SK-MEL-5 (cell line): ENCODE measurements at places on chromosomes 4 and X.
A peak's percentile ranks its signal among the peaks of the same experiment; 100 is the strongest.

DNA sequence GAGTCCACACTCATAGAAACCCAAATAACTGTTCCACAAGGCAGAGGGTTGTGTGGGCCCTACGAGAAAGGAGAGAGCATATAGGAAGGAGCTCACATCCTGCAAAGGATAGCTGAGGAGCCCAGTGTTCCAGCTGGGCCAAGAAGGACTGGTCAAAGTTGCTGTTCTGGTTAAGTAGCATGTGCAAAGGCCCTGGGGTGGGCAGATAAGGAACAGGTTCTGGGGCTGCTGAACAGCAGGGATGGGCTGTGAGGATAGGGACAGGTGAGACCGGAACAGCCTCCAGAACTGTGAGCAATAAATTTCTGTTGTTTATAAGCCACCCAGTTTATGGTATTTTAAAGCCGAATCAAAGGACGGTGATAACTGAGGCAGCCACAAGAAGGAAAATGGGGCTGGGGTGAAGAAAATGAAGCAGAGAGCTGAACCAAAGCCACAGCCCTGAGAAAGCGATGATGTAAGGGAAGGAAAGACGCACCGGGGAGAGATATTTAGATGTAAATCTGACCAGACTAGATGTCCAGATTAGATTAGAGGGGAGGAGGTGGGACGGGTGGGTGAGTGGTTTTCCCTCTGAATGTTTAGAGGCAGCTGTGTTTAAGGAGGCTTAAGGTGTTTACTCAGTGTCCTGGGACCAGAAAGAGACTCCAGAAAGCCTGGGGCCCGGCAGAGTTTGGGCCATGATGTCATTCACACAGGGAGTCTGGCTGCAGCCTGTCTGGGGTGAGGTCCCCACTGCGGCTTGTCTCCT is 180.8 kb upstream of the BCOR start:
- DNase-seq: no peak

DNA sequence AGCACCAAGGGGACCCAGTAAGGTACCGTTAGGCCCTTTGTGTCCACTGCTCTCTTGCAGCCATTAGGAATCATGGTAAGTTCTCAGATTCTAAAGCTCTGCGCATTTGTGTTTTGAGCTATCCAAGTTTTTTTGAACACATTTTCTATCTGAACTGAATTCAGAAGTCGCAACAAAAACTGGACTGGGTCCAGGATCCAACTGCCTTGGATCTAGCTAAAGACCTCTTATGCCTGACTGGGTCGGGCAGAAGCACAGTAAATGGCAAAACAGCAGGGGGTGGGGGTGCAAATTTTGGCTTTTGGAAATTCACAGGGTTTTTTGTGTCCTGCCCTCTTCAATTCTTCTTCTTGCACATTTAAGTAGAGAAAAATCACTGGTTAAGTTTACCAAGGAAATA is 30.0 kb downstream of the RCHY1 start:
- no peak for DNase-seq

GRCh38 chr4:76147454-76148141 is 599 bp downstream of the NUP54 start:
- peak; percentile 79 for DNase-seq

- DNase-seq: no peak
Measured at GRCh38 chr4:87704001-87704400, 53.9 kb downstream of the DMP1 start.
